ENCODE measurements at places on chromosomes 13 and 19. TPM values are rescaled to one million over a fixed set of nuclear protein-coding genes. Genes with fewer than 3 reads are reported as not detected.

ZNF382 gene
- 1.9 TPM for total RNA-seq

URAD gene
- not detected for total RNA-seq

CD22 gene
- 0.18 TPM for total RNA-seq

POLD1 gene
- total RNA-seq: 13.8 TPM

METTL21C gene
- not detected for total RNA-seq

CYP2F1 gene
- not detected for total RNA-seq

DNA sequence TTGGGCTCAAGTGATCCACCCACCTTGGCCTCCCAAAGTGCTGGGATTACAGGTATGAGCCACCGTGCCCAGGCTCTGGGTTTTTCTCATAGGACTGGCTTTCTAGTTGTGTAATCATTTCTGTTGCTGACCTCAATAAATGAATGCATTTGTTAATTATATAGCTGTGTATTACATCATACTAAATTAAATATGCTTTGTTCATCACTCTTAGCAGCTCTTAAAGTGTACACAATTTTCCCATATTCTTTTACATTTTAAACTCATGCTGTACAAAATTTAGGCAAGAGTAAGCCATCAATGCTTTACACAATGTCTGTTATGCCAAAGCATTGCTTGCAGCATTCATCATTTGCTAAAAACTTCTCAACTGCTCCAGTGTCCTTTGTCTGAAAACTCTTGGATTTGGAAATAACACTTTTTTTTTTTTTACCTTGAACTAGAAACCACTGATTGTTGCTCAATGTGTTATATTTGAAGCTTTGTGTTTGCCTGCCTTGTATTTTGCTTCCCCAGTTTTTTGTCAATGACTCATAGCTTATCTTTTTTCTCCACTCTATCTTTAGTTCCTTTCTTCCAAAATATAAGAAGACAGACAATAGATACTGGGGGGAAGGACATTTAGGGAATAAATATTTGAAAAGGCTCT, 31.4 kb downstream of the CCDC122 start:
- DNase-seq: peak; percentile 71

- no peak for DNase-seq
Observed at GRCh38 chr13:25963674-25964073, 88.1 kb downstream of the SHISA2 start.

GRCh38 chr13:76331943-76332712, 554.1 kb downstream of the KCTD12 start:
- DNase-seq: peak; percentile 56

DNA sequence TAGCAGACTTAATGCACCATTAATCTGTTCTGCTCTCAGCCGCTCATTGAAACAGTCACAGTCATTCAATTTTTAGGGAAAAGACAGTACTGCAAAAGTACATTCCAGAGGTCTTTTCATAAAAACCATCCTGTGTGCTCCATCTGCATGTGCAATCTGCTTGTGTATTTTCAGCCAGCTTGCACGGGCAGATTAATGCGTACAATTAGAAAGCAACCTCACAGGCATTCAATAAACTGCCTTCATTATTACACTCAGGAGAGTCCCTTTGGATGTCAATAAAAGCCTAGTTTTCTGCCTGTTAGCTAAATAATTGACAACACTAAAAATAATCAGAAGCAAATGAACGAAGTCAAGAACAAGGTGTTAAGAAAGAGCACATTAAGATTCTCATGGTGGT, 41.9 kb downstream of the EPSTI1 start:
- DNase-seq: no peak

GRCh38 chr19:4816202-4816949, 15.1 kb downstream of the TICAM1 start:
- no peak for DNase-seq

GRCh38 chr13:47774671-47774994, 226.4 kb downstream of the SUCLA2 start:
- no peak for DNase-seq

DNA sequence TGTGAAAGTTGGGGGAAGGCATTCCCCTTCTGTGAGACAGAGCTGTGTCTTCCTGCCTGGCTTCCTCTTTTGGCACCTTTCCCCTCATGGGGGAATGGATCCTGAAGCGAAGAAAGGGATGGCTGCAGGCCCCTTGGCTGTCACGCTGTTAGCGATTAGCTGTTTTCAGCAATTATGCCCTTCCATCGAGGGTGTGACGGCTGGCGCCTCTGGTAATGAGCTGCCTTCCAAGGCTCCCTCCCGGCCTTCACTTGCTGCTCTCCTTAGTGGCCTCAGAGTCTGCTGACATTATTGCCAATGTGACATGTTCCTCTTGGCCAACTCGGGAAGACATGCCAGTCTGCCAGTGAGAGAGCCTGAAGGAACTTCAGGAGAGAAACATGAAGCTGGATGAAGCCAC, 162.1 kb downstream of the ZIC5 start:
- DNase-seq: no peak

DNA sequence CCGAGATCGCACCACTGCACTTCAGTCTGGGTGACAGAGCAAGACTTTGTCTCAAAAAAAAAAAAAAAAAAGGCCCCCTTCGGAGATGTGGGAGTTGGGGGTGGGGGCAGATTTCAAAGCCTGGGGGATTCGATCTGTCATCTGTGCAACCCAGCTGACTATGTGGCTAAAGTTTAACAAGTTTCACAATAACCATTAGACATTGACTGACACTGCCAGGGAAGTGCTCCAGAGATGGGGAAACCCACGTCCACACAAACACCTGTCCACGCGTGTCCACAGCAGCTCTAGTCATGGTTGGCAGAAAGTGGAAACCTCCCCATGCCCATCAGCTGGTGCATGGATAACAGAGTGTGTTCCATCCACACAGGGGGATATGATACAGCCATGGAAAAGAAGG, 37.6 kb upstream of the HOMER3 start:
- no peak for DNase-seq

DNA sequence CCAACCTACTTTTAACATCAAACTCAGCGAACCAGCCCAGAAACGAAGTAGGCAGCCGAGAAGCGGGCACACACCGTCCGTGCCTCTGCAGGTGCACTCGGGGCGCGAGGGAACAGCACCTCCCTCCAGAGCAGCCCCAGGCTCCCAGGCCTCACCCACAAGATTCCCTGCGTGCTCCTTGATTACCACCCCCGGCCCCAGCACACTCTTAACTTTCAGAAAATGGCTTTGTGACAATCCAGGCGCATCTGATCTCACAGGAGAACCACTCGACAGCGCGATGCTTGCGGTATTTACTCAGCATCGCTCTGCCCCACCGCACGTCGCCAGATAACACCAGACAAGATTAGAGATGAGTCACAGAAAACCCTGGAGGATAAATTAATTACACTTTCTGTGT, 134.9 kb upstream of the SPACA7 start:
- no peak for DNase-seq

- DNase-seq: no peak
Observed at GRCh38 chr13:61414686-61415057, 977 bp downstream of the PCDH20 start.

GRCh38 chr19:55081770-55082019, 6.0 kb downstream of the EPS8L1 start:
- DNase-seq: no peak

DNA sequence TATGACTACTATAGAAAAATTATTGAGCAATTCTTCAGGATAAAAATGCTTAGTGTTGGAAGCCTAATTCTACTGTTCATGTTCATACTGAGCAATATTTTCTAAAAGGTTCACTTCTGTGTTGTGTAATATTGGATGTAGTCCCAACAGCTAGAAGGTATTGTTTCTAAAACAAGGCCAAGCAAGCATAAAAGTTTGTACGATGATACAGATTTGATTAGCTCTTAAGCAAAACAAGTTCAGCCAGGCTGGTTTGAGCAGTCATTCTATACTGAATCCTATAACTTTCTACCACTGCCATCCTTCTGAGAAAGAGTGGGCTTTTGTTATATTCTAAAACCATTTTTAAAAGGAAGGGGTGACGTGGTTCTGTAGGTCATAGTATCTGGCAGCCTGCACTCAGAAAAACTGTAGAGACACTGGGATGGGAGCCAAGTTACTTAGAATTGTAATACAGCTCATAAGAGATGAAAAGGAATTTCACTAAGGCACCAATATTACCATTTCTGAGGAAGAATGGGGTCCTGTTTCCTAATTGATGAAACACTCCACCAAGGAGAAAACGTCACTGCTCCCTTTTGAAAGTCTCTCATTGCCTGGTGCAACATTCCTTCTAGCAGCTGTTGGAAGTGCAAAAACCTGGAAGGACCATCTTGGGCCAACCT, 275.0 kb upstream of the DACH1 start:
- DNase-seq: no peak

DNA sequence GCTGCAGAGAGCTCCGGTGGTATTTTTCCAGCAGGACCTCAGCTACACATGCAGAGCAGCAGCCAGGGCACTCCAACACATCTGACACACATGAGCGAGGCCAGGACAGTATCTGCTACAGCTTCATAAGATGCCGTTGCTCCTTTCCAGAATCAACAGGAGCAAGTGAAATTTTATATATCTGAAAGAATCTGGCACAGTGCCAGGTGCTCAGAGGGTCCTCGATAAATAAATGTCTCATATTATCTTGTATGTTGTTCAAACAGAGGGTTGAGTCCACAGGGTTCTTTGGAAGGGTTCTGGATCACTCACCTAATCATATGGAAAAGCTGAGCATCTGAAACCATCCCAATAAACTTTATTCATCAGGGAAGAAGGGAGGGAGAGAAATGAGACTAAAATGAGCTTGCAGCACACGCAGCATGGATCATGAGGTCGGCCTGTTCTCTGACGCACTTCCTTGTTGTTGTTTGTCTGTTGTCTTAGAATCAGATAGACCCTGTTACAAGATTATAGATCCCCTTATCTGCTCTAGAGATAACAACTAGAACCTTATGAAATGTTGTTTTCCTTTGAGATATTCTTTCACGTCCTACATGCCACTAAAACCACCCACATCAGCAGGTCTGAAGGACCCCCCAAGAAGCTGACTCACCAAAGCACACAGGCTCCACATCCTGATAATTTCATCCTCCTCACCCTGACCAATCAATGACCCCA, 3.2 kb upstream of the METTL21C start:
- DNase-seq: no peak

DNA sequence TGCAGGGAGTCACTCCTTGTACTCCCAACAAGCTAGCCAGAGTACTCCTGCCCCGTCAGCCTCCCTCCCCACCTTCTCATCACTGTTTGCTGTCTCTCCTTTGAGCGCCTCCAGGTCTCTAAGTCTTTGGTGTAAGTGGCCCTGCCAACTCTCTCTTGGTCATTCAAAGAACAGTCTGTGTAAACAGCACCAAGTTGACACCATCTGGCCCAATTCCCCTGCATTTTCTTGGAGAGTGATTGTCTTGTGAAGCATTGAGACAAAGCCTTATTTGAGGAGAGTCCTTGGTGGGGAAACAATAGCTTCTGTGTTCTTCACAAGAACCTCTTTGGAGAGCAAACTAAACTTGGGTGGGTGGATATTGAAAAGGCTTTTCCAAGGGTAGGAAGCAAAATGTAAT, 114.6 kb upstream of the RNF113B start:
- DNase-seq: no peak

DNA sequence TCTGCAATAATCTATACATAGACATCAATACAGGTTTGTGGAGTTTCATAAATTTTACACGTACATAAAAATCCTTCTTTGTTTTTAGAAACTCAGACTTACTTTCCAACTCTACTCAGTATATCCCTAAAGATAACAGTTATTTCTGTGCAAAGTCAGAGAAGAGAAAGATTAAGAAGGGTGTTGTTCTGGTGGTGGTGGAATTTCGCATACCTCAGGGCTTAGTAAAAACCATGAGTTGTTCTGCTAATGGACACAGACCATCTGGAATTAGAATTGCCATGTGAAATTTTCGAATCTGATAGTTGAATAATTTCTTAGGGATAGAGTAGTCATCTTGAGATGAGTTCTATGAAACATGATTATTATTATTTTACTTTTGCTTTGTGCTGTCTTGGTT, 102.7 kb downstream of the ZAR1L start:
- peak; percentile 91 for DNase-seq

GRCh38 chr13:94178625-94179244, 300.7 kb downstream of the DCT start:
- peak; percentile 37 for DNase-seq

- DNase-seq: no peak
Observed at GRCh38 chr13:21365574-21365973, 93.5 kb downstream of the ZDHHC20 start.

- no peak for DNase-seq
Observed at GRCh38 chr13:27971776-27972477, 2.8 kb upstream of the CDX2 start.

- peak; percentile 17 for DNase-seq
Observed at GRCh38 chr13:46903748-46904147, 6.9 kb upstream of the HTR2A start.
